Activated CD4-positive, alpha-beta memory T cell treated with anti-CD3 and anti-CD28 coated beads for 36 hours (primary cell): ENCODE measurements at places on chromosomes 5 and 9. TPM values are rescaled to one million over a fixed set of nuclear protein-coding genes. Genes with fewer than 3 reads are reported as not detected.

GPR150 gene
- 0.82 TPM for total RNA-seq

STPG3 gene
- not detected for total RNA-seq

CRHBP gene
- not detected for total RNA-seq

PRR7 gene
- 13.3 TPM for total RNA-seq

CCNJL gene
- not detected for total RNA-seq

IPPK gene
- total RNA-seq: 11.0 TPM

ZDHHC11 gene
- 6.2 TPM for total RNA-seq

HACD4 gene
- 1.9 TPM for total RNA-seq
